ENCODE measurements at places on chromosomes 16 and 17.

- no peak for DNase-seq
Observed at GRCh38 chr16:22874394-22874793, 60.4 kb downstream of the HS3ST2 start.

DNA sequence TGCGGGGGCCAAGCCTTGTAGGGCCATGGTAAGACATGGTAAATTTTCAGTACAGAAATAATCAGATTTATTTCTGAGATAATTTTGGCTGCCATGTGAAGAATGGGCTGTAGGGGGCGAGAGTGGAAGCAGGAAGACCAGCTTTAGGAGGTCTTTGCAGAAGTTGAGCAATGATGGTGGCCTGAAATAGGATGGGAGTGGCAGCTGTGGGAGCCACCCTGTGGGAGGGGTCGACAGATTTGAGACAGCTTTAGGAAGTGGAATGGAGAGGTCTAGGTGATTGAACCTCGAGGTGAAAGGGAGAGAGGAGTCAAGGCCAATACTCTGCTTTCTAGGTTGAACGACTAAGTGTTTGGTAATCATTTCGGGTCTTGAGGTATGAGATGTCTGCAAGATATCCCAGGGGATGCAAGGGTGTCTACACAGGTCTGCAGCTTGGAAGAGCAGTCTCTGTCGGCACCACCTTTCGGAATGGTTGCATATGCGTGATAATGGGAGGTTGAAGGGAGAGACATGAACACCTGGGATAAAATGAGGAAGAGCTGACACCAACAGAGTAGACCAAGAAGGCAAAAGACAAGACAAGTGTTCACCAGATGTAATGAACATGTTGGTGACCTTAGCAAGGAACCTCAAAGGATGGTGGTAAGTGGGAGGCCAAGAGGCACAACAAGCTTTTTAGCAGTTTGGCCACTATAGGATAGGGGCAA is 4.2 kb upstream of the ATXN7L3 start:
- DNase-seq: no peak

- no peak for DNase-seq
Observed at GRCh38 chr16:30369091-30369937, 980 bp downstream of the TBC1D10B start.

- no peak for DNase-seq
Observed at GRCh38 chr17:62043140-62043539, 21.9 kb downstream of the MED13 start.

Data from stimulated activated CD4-positive, alpha-beta T cell treated with anti-CD3 and anti-CD28 coated beads, Interleukin-1b, Interleukin-23, amount 100 ng/mL, for 24 hours (primary cell).